Central memory CD8-positive, alpha-beta T cell (primary cell): ENCODE measurements at places on chromosomes 2 and 18.

GRCh38 chr2:105934467-105934866 is 189.8 kb downstream of the NCK2 start:
- H3K4me3 ChIP-seq: no peak overlapping the region
- H3K27ac ChIP-seq: no peak overlapping the region
- peaks cover 18% of the 10 kb centered on the region for H3K4me1 ChIP-seq

- peaks cover 10% of the 10 kb centered on the region for H3K27me3 ChIP-seq
- no peaks in the 10 kb centered on the region for H3K4me1 ChIP-seq
- no peak for DNase-seq
- H3K4me3 ChIP-seq: no peak overlapping the region
These were observed 20.0 kb upstream of the LYPD6 start for GRCh38 chr2:149310349-149310748.

- no peaks in the 10 kb centered on the region for H3K27me3 ChIP-seq
- DNase-seq: no peak
- peaks cover 6% of the 10 kb centered on the region for H3K4me1 ChIP-seq
- H3K4me3 ChIP-seq: no peak overlapping the region
- no peak overlapping the region for H3K27ac ChIP-seq
These were observed 12.2 kb downstream of the MYOM1 start for GRCh38 chr18:3207565-3207964.

DNA sequence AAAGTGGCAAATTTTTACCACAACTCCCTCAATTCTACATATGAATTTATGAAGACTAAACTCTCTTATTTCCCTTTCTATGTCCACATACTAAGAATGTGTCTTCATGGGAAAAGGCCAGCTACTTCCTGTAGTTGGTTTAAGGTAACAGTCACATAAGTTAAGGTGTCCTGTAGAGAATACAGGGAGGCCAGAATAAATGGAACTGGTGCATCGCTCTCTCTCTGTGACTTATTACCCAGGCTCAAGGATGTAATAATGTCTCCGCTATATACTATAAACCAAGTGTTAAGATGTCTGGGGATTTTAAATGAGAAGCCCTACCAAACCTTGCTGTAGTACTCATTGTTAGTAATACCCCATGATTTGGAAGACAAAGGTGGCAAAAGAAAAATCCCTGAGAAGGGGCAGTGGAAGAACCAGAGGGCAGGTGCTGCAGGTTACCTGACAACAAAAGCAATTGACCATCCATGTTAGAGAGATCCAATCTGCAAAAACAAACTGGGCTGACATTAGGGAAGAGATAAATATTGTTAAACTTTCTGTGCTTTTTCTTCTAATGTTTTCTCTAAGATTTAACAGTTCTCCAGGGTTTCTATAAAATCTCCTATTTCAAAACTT is 372.8 kb downstream of the TMX3 start:
- no peak for DNase-seq
- H3K4me3 ChIP-seq: no peak overlapping the region
- no peaks in the 10 kb centered on the region for H3K4me1 ChIP-seq
- H3K27me3 ChIP-seq: no peaks in the 10 kb centered on the region
- H3K36me3 ChIP-seq: no peaks in the 10 kb centered on the region

GRCh38 chr2:1747065-1747941 is 3.0 kb upstream of the PXDN start:
- no peak overlapping the region for H3K27ac ChIP-seq
- H3K4me3 ChIP-seq: no peak overlapping the region
- H3K27me3 ChIP-seq: peaks cover 33% of the 10 kb centered on the region
- no peaks in the 10 kb centered on the region for H3K36me3 ChIP-seq
- H3K4me1 ChIP-seq: no peaks in the 10 kb centered on the region

- H3K27ac ChIP-seq: no peak overlapping the region
- no peak for DNase-seq
- H3K4me1 ChIP-seq: no peaks in the 10 kb centered on the region
- no peaks in the 10 kb centered on the region for H3K36me3 ChIP-seq
- no peak overlapping the region for H3K4me3 ChIP-seq
- H3K27me3 ChIP-seq: no peaks in the 10 kb centered on the region
These were observed 452.6 kb upstream of the ST6GAL2 start for GRCh38 chr2:107338571-107338970.

GRCh38 chr18:3683483-3683882 is 233.5 kb downstream of the TGIF1 start:
- no peak for DNase-seq
- no peaks in the 10 kb centered on the region for H3K36me3 ChIP-seq
- no peak overlapping the region for H3K4me3 ChIP-seq
- no peak overlapping the region for H3K27ac ChIP-seq

GRCh38 chr2:159010340-159010739 is 41.9 kb downstream of the TANC1 start:
- no peaks in the 10 kb centered on the region for H3K4me1 ChIP-seq
- no peak overlapping the region for H3K4me3 ChIP-seq
- peaks cover 47% of the 10 kb centered on the region for H3K27me3 ChIP-seq
- no peaks in the 10 kb centered on the region for H3K36me3 ChIP-seq
- no peak for DNase-seq

GRCh38 chr2:141968433-141968832 is 162.4 kb downstream of the LRP1B start:
- H3K27me3 ChIP-seq: no peaks in the 10 kb centered on the region
- H3K27ac ChIP-seq: no peak overlapping the region
- H3K4me1 ChIP-seq: no peaks in the 10 kb centered on the region
- no peak overlapping the region for H3K4me3 ChIP-seq
- DNase-seq: no peak
- H3K36me3 ChIP-seq: no peaks in the 10 kb centered on the region

DNA sequence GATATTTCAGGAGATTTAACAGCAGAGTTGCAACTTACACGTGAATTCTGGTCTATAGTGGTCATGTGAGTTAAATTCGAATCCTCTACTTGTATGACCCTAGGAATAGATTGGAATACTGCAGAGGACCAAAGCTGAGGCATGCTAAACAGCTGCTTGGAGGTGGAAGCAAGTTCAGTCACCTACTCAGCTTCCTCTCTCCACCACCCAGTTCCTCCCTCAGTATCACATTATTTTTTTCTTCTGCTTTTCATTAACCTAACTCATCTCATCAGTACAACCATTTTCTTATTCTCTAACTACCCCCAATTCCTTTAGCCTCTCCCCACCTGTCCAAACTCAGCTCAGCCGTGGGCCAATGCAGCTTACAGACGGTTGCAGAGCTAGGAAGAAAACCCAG is 385.5 kb downstream of the SETBP1 start:
- peaks cover 11% of the 10 kb centered on the region for H3K4me1 ChIP-seq
- DNase-seq: no peak
- H3K27ac ChIP-seq: no peak overlapping the region
- H3K4me3 ChIP-seq: no peak overlapping the region
- peaks cover 5% of the 10 kb centered on the region for H3K36me3 ChIP-seq
